ENCODE measurements at places on chromosomes 13 and 19.

DNA sequence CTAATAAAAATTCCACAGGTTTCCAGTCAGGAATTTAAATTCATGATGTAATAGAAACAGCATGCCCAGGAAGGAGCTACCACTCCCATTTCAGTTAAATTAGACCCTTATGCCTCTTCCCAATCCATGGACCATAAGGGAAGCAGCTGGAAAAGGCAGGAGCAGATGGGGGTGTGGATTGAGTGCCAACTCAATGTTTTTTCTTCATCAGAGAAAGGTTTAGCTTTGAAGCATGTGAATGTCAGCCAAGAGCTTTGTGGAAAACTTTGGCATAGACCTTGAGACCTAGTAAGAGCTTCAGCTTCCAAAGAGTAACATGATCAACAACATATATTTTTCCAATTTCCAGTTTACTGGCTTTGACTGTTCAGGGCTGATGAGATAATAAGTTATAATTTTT, 2139.9 kb downstream of the PCDH9 start:
- DNase-seq = no peak

- DNase-seq = no peak
These were observed 1.2 kb downstream of the PLEKHA4 start for GRCh38 chr19:48867123-48867745.

- no peak for DNase-seq
These were observed 17.1 kb downstream of the C2CD4C start for GRCh38 chr19:391726-392374.

- DNase-seq = no peak
These were observed 8.0 kb downstream of the AKAP11 start for GRCh38 chr13:42279986-42280385.

DNA sequence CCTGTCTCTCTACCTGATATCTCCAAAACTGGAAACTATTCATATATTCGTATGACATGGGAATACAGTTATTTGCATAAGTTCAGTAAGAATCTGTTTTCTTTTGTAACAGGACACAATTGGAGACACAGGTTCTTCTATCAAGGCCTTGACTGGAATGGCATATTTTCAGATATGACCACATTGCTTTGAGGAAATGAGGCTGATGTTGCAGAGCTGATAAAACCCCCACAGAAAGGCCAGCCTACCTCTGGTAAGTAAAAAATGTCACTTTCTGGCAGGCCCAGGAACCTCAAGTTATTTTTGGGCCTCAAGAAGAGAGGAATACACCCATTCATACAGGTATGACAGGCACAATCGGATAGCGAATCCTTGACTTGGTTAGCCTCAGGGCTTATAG, 29.5 kb upstream of the KBTBD6 start:
- no peak for DNase-seq

DNA sequence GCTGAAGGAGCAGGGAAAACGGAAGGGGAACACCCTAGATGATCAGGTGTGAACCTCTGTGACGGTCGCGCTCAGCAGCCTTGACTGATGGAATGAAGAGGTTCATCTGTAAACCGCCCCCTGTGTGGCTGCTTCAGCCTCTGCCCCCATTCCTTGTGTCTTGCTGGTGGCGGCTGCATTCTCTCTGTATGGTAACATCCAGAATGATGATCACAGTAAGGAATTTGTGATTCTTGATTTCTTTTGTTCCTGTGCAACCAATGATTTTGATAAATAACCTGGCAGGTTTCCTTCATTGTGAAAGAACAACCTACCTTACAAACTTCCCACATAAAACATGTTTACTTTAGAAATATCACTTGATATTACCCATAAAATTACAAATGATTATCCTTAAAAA, 118.7 kb upstream of the MCF2L start:
- no peak for DNase-seq

GRCh38 chr13:40688781-40689180, 22.3 kb upstream of the FOXO1 start:
- no peak for DNase-seq

DNA sequence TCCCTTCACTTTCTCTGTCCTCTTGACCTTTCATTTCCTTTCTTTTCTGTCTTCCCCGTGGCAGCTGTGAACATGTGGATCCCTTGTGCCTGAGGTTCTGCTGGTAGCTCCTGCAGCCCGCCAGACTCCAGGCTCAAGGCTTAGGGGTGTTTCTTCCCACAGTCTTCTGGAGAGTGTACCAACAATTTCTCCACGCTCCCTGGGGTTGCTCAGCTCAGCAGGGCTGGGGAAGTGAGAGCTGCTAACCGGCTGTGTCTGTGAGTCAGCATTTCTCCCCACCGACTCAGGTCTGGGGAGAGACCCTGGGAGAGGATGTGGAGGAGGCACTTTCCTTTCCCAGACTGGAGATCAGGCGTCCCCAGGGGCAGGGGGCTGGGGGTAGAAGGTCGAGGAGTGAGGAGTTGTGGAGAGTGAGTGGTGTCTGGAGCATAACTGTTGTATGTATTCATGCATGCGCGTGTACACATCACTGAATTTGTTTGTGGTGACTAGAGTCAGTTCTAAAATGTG, 193.6 kb downstream of the KCNRG start:
- DNase-seq = no peak
